ENCODE measurements at places on chromosomes 12 and 14. TPM values are rescaled to one million over a fixed set of nuclear protein-coding genes. Genes with fewer than 3 reads are reported as not detected.
A peak's percentile ranks its signal among the peaks of the same experiment; 100 is the strongest.

DNA sequence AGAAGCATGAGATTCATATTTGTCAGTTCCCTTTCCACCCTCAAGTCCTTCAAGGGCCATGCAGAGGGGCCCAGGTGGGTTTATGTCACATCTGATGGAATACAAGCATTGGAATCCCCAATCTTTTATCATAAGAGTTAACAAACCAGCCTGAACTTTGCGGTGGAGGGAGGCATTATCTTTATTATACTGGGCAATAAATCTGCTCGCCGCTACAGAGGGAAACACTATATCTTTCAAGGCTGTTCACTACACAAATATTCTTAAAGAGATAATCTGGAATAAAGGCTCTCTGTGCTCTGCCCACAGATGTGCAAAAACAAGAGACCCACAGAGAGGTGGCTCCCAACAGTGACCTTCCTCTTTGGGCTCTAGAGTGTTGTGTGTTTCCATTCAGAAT lies 153.6 kb upstream of the PLEKHA5 start:
- DNase-seq = no peak

The CLEC6A gene
- not detected for total RNA-seq

- DNase-seq = peak; percentile 49
These were observed 17.6 kb upstream of the EID3 start for GRCh38 chr12:104285740-104286515.

DNA sequence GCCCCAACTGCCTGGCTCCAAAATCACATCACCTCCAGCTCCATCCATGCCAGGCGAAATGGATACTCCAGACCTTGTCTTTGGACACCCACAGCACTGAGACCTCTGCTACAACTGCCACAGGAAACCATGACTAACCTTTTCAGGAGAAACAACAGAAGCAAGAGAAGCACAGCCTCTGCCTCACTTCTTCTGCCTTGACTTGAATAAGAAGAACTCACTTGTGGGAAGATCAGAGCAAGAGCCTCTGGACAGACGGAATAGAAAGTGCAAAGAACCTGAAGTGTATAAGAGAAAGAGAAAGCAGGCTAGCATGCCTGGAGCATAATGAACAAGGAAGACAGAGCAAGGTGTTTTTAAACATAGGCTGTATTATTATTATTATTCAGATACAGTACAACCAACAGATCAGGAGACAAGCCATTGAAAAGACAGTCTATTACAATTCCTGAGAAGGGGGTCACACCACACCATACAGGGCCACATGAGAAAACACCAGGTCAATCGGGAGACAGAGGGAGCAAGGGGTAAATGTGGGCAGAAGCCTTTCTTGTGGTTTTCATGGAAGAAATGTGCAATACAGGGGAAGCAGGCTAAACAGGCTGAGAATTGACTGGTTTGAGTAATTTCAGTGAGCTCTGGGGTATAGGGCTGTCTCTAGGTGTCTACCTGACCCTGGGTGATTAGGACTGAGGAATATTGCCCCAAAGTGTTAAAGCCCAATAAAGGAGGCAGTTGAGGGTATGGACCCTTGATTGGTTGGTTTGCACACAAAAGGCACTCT lies 7.4 kb upstream of the OR10P1 start:
- no peak for DNase-seq

- DNase-seq = peak; percentile 10
These were observed 115.5 kb downstream of the SLC2A13 start for GRCh38 chr12:39990122-39991101.

The ANKLE2 gene
- total RNA-seq = 75.7 TPM

DNA sequence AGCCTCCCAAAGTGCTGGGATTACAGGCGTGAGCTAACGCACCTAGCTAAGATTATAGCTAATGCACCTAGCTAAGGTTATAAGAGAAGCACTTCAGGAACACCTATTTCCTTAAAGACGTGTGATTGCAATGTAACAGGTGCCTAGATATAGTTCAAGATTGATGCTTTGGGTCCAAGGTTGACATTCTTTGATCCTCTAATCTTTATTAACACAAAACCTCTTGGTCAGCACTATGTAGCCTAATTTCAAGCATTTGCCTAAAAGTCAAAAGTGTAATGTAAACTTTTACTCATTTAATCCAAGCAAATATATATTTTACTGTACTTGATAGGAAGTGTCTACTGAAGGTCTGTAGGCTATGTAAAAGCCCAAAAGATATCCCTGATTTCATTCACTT lies 36.5 kb downstream of the SCFD1 start:
- DNase-seq = no peak

DNA sequence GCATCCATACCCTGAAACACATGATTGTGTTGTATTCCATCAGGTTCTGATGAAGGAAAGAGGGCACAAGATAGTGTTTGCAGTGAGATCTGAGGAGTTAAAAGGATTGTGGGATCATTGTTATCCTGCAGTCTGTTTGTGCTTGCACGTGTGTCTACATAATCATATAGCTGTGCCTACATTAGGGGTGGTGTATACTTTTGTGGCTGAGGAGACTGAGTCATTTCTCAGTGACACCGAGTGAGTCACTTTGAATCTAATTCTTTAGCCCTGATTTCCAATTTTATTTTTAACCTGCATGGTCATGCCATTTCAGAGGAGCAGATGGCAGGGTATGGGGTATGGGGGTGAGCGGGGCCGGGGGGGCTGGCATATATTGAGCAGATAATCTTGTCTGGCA lies 133.2 kb downstream of the ANO4 start:
- peak; percentile 33 for DNase-seq

The CCDC177 gene
- not detected for total RNA-seq

The ITGB7 gene
- not detected for total RNA-seq

- no peak for DNase-seq
These were observed 1.8 kb downstream of the IGF1 start for GRCh38 chr12:102478405-102479098.

DNA sequence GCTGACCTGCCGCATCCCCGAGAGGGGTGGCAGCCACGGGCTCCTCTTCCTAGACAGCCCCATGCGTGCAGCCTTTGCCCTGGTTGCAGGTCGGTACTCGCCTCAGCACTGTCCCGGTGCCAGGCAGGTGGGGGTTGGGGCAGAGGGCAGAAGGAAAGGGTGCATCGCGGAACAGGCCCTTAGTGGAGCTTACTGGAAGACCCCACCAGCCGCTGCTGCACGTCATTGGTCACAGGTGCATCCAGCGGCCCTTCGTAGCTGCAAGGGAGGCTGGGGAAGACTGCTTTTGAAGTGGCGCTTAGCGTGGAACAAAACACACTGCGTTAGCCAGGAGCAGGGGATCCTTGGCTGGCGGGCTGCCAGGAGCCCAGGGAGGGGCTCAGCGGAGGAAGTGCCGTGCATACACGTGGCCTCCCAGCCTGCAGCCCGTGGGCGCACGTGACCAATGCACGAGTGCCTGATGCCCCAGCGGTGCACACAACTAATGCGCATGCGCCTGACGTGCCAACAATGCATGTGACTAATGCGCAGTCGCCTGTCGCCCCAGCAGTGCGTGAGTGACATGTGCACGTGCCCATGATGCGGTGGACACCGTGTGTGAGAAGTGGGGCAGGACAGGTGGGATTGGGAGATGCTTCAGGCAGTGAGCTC lies 5.0 kb upstream of the EP400 start:
- DNase-seq = no peak

DNA sequence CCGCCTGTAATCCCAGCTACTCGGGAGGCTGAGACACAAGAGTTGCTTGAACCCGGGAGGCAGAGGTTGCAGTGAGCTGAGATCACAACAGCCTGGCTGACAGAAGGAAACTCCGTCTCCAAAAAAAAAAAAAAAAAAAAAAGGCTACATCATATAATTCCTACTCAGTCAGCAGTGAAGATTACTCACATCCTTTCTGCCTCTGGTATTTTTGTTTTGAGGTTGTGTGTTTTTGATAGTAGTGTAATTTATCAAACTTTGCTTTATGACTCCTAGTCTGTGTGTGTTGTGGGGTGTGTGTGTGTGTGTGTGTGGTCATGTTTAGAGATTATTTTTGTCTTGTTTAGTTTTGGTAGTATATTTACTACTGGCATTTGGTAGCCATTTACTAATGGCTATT lies 29.8 kb upstream of the DLGAP5 start:
- DNase-seq = no peak

GRCh38 chr14:61213191-61213621 lies 67.9 kb downstream of the TMEM30B start:
- DNase-seq = no peak

- DNase-seq = no peak
These were observed 90.4 kb downstream of the MED13L start for GRCh38 chr12:116187151-116187511.

The CISTR gene
- not detected for total RNA-seq

GRCh38 chr12:113097716-113098440 lies 37.7 kb downstream of the RASAL1 start:
- DNase-seq = no peak

DNA sequence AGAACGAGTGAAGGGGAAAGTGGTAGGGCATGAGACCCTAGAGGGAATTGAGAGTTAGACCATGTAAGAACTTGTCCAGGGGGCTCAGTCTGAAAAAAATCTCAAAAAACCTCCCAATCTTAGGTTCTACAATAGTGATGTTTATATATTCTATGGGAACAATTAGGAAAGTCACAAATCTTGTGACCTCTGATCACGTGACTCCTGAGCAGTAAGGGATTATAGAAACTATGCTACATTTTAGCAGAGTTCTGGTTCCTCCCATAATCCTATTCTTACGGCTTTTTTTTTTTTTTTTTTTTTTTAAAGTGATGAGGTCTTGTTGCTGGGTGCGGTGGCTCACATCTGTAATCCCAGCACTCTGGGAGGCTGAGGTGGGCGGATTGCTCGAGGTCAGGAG lies 5.8 kb downstream of the ADCK1 start:
- DNase-seq = no peak

DNA sequence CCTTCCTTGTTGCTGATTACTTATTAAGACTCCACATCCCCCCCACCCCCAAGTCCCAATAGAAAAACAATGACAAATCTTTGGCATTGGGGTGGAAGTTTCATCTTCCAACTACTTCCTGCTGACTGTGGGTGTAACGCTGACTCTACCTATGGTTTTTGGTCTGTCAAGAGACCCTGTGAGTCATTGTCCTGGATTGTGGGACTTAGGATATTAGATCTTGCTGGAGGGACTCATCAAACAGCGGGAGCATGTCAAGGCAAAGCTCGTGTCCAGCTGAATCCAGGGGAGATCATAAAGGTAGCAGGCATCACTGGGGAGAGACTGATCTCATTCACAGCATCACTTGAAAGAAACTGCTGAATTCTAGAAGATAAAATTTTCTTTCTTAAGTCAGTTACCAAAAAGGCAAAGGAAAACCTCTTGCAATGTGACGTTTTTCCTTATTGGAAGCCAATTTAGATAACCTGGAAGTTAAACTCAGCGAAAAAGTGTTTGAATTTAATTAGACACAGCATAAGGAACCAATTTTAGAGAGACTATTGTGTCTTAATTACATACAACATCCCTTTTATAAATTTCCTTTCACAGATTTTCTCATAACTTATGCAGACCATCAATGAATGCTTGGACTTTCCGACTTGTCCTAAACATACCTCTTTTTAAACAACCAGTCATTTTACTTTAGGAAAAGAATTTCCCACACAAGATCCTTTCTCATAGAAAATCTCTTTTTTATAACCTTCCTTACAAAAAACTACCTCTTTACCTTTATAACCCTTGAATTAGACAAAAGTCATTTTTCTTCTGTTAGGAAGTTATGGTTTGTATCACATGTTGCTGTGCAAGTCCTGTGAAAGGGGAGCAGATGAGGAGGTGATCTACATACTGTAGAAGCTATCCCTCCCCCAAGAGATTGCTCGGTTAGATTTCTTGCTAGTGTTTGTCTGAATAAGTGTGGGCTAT lies 94.6 kb upstream of the SCAF11 start:
- no peak for DNase-seq

DNA sequence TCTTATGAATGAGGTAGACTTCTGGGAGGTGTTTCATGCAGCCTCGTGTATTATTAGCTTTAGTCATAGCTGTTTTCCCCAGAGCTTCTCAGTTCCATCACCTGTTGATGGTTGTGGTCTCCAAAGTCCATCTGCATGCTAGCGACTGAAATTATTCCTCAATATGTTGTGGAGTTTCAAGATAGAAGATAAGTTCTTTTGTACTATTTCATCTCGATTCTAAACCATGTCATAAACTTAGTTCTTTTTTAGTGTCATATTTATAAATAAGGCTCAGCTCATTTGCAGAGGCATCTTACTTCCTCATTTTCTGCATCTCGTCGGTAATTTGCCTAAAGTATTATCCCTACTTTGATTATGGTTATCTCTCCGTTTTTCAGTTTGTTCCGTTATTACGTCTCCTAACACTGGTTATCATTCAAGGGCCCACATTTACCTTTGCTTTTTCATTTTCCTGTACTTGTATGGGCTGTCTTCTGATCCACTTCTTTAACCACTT lies 119.1 kb downstream of the ITPR2 start:
- DNase-seq = no peak

DNA sequence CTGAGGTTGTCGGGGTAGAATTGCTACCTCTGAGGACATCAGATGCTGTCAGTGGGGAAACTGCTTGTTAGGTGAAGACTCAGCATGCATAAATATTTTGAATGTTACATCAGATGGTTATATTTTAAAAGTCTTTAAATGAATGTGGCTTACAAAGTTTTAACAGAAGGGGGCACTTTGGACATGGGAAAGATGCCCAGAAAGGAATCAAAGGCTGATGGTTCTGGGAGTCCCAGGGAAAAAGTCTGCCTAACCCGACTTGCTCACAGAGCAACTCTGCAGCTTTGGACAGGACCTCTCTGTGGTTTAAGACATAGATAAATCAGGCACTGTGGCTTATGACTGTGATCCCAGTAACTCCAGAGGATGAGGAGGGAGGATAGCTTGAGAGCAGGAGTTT lies 474.9 kb downstream of the ATP23 start:
- DNase-seq = peak; percentile 58

DNA sequence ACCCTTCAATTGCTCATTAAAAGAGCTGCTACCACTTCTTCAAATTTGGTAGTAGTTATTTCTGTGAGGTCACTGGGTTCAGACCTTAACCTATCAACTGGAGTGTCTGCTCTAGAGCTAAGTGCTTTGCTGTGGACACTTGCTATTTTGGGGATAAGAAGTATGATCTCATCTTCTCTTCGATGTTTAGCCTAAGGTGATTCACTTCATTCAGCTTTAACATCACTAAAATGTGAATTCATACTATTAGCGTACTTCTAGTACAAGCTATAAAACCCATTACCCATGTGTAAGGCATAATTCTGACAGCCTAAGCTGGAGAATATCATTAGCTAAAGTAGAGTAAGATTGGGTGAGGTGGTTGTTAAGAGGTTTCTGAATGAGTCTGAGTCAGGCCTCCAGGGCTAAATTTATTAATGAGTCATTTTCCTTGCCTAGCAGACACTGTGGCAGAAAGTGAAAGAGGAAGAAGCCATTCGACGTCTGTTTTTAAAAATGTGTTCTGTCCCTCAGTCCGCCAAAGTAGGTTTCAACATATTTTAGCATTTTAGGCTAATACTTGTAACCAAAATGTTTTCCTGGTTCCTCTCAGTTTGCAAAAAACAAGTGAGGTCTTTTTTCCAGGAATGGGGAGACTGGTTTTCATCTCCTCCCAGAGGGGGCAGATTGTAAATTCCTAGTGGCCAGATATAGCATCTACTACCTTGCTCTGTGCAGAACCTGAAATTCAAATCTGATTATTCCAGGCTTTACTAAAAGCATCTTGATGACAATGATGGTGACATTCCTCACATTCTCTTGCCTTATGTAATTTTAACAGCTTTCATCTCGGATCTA lies 103.6 kb downstream of the SSPN start:
- DNase-seq = peak; percentile 20
